ENCODE measurements at places on chromosomes 5 and 9. TPM values are rescaled to one million over a fixed set of nuclear protein-coding genes. Genes with fewer than 3 reads are reported as not detected.

GRCh38 chr5:142881076-142881783 is 111.1 kb downstream of the ARHGAP26 start:
- H3K4me3 ChIP-seq, result no peak overlapping the region
- H3K4me1 ChIP-seq, result peaks cover 8% of the 10 kb centered on the region
- H3K36me3 ChIP-seq, result peaks cover 5% of the 10 kb centered on the region
- H3K27ac ChIP-seq, result no peak overlapping the region

DNA sequence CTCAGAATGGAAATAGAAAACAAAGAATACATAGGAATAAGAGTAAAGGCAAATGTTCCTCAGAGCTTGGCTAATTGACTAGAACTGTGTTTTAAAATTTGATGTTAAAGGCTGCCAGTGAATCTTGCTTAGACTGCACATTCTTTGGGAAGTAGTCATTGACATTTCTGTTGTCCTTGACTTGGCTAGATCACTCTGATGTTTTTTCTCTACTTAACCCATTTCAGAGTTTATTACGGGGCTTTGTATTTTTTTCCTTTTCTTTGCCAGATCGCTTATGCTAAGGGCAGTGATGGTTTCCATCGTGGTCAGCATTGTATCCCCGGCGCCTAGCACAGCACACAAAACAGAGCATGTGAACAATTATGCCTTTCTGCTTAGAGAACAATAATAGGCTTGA is 1126.7 kb upstream of the CDH9 start:
- DNase-seq, result no peak
- H3K36me3 ChIP-seq, result no peaks in the 10 kb centered on the region
- no peak overlapping the region for H3K4me3 ChIP-seq
- H3K4me1 ChIP-seq, result no peaks in the 10 kb centered on the region
- H3K27me3 ChIP-seq, result no peaks in the 10 kb centered on the region

- H3K27ac ChIP-seq, result no peak overlapping the region
- H3K4me3 ChIP-seq, result no peak overlapping the region
- no peaks in the 10 kb centered on the region for H3K36me3 ChIP-seq
- no peak for DNase-seq
- H3K4me1 ChIP-seq, result no peaks in the 10 kb centered on the region
- H3K27me3 ChIP-seq, result no peaks in the 10 kb centered on the region
These were observed 1342.1 kb upstream of the C9orf72 start for GRCh38 chr9:28915202-28915930.

- H3K4me3 ChIP-seq, result no peak overlapping the region
- no peak for DNase-seq
- H3K27ac ChIP-seq, result no peak overlapping the region
- no peaks in the 10 kb centered on the region for H3K36me3 ChIP-seq
- H3K4me1 ChIP-seq, result peaks cover 26% of the 10 kb centered on the region
These were observed 27.9 kb downstream of the C1QTNF2 start for GRCh38 chr5:160342413-160342941.

DNA sequence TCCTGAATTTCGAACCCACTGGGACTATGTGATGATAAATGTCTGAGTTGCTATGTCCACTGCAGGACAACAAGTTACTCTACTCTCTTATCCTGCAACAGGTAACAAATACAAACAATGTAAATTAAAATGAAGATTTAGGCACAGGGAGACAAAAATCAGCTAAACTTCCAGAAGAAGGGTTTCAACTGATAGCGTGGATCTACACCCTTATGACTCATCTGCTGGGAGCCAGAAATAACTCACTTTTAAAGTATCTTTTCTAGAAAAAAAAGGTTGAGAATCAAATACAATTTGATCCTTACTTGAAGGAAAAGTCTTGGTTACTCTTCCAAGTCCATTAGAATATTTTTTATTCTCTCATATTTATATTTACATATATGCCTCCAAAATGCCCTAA is 21.4 kb downstream of the PJA2 start:
- H3K27me3 ChIP-seq, result no peaks in the 10 kb centered on the region
- no peak for DNase-seq
- peaks cover 14% of the 10 kb centered on the region for H3K36me3 ChIP-seq
- H3K4me1 ChIP-seq, result peaks cover 17% of the 10 kb centered on the region

The JMY gene
- 2.9 TPM for total RNA-seq

The SUSD3 gene
- not detected for total RNA-seq

The CAMK4 gene
- 2.7 TPM for total RNA-seq

The MARCOL gene
- total RNA-seq, result not detected

DNA sequence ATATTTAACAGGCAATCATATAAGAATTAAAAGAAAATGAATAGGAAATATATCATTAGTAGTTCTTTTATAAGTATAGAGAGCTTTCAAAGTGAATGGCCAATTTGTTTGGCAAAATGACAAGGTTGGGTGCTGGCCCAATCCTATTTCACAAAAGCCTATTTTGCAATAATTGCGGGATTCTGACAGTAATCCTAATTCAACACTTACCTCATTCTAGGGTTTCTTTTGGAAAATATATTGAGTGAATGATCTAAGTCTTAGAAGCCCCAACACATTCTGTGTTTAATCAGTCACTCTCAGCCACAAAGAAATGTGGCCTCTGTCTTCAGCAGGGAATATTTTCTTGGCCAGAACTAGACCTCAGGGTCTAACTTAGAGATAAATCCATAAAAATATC is 835.9 kb upstream of the ZNF608 start:
- no peaks in the 10 kb centered on the region for H3K4me1 ChIP-seq
- no peaks in the 10 kb centered on the region for H3K27me3 ChIP-seq
- no peak overlapping the region for H3K27ac ChIP-seq
- DNase-seq, result no peak
- H3K4me3 ChIP-seq, result no peak overlapping the region

GRCh38 chr9:117644932-117645636 is 59.1 kb upstream of the TLR4 start:
- no peaks in the 10 kb centered on the region for H3K36me3 ChIP-seq
- no peak overlapping the region for H3K4me3 ChIP-seq
- no peak overlapping the region for H3K27ac ChIP-seq
- 0 out of 2 replicates have a peak, but pooled peaks cover 2% of the 10 kb centered on the region for H3K27me3 ChIP-seq
- no peak for DNase-seq

DNA sequence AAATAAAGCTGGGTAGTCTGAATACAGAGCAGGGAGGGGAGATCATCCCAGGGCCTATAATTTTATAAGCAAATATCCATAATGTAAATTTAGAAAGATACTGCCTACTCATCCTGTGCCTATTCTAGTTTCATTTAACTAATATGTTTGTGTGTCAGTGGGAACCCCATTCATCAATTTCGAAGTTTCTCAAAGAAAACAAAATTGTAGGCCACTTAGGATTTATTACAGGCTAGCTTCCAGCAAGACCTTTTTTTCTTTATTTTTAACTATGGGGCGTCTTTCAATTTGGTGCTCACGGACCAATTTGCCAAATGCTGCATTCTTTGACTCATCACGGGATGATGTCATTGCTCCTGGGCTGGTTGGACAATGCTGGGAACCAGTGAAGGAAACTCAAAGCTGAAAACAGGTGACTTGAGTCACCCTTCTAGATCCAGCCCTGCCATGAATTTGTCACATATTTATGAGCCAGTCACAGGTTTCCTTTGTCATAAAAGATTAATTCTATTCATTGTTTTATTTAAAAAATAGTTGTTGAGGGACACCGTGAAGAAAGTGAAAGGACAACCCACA is 13.4 kb downstream of the PCSK5 start:
- H3K27me3 ChIP-seq, result no peaks in the 10 kb centered on the region
- no peaks in the 10 kb centered on the region for H3K36me3 ChIP-seq
- no peak overlapping the region for H3K4me3 ChIP-seq
- DNase-seq, result peak; percentile 50
- H3K27ac ChIP-seq, result peak overlapping the region; percentile 20

GRCh38 chr9:91750343-91750742 is 199.7 kb downstream of the ROR2 start:
- no peaks in the 10 kb centered on the region for H3K36me3 ChIP-seq
- DNase-seq, result no peak
- peaks cover 3% of the 10 kb centered on the region for H3K27me3 ChIP-seq
- no peak overlapping the region for H3K4me3 ChIP-seq
- no peaks in the 10 kb centered on the region for H3K4me1 ChIP-seq
- H3K27ac ChIP-seq, result no peak overlapping the region

The AMBP gene
- total RNA-seq, result 0.53 TPM

The ENTREP1 gene
- not detected for total RNA-seq

The FCN2 gene
- not detected for total RNA-seq

The ARHGEF37 gene
- total RNA-seq, result 0.25 TPM

- no peaks in the 10 kb centered on the region for H3K36me3 ChIP-seq
- peaks cover 21% of the 10 kb centered on the region for H3K4me1 ChIP-seq
- peak overlapping the region; percentile 27 for H3K4me3 ChIP-seq
- no peak for DNase-seq
- no peaks in the 10 kb centered on the region for H3K27me3 ChIP-seq
These were observed 291.0 kb downstream of the NSG2 start for GRCh38 chr5:174336479-174336878.

The SCGB3A1 gene
- total RNA-seq, result not detected

The CLIC3 gene
- total RNA-seq, result not detected

DNA sequence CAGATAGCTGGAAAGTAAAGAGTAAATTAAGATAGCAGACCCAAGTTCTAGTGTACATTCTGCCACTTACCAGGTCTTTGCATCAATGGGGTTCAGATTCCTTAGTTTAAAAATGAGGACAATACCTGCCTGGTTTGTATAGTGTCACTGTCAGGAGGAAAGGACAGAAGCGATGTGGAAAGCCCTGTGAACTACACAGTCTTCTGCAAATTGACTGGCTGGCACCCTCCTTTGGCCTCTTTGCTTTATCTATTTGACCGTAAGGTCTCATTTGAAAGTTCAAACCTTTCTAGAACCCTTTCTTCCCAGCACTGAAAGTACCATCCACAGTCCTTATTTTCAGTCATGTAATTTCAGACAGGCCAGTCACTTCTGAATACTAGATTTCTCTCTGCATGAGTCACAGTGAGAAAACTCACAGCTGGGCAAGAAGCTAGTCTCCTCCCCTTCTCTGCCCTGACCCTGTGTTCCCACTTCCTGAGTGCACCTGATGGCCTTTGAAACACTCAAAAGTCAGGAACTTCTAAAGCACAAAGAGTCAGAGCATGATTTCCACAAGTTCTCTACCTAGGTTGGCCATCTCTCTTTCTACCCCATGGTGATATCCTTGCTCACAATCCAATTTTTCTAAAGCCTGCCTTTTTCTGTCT is 91.3 kb upstream of the RASEF start:
- H3K4me1 ChIP-seq, result no peaks in the 10 kb centered on the region
- no peak overlapping the region for H3K4me3 ChIP-seq
- no peak for DNase-seq
- H3K27me3 ChIP-seq, result no peaks in the 10 kb centered on the region

The SPINK4 gene
- total RNA-seq, result not detected

DNA sequence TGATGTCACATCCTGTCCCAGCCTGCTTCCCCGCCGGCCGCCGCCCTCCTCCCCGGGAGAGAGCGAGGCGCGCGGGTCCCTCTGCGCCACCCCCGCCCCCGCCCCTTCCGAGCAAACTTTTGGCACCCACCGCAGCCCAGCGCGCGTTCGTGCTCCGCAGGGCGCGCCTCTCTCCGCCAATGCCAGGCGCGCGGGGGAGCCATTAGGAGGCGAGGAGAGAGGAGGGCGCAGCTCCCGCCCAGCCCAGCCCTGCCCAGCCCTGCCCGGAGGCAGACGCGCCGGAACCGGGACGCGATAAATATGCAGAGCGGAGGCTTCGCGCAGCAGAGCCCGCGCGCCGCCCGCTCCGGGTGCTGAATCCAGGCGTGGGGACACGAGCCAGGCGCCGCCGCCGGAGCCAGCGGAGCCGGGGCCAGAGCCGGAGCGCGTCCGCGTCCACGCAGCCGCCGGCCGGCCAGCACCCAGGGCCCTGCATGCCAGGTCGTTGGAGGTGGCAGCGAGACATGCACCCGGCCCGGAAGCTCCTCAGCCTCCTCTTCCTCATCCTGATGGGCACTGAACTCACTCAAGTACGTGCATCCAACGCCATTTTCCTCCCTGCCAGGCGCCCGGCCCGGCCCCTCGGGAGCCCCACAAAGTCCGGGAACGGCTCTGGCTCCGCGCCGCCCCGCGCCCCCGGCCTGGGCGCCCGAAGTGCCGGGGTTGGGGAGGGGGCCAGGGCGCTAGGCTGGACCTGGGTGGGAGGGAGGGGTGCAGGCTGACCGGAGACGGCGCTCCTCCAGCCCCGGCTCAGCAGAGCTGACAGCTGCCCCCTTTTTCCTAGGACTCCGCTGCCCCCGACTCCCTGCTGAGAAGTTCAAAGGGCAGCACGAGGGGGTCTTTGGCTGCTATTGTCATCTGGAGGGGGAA is 12.0 kb upstream of the OLFM1 start:
- peak overlapping the region; percentile 25 for H3K4me3 ChIP-seq
- no peak overlapping the region for H3K27ac ChIP-seq
- DNase-seq, result no peak
- no peaks in the 10 kb centered on the region for H3K4me1 ChIP-seq

GRCh38 chr5:95704150-95704549 is 21.4 kb upstream of the SPATA9 start:
- H3K4me1 ChIP-seq, result peaks cover 15% of the 10 kb centered on the region
- no peaks in the 10 kb centered on the region for H3K27me3 ChIP-seq
- DNase-seq, result no peak
- no peak overlapping the region for H3K4me3 ChIP-seq
- H3K36me3 ChIP-seq, result no peaks in the 10 kb centered on the region
